ENCODE measurements at places on chromosomes 13 and 19.

DNA sequence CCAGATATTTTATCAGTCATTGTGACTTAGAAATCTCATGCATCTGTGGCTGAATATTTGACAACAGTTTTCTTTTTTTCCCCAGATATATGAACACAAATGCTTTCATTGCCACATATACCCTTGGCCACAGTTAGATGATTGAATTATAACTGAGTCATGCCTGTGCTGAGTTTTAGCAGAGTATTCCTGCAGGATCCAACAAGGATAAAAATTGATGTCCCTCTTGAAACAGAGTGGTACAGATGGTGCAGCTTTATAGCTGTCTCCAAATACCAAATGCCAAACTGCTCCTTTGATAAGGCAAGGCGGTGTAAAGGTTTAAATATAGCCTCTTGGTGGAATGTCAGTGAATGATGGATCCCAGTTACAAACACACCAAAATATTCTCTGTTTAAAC, 428.5 kb downstream of the GPC6 start:
- H3K4me1 ChIP-seq = no peaks in the 10 kb centered on the region
- no peak for DNase-seq
- H3K27ac ChIP-seq = no peak overlapping the region
- H3K4me3 ChIP-seq = no peak overlapping the region
- H3K27me3 ChIP-seq = no peaks in the 10 kb centered on the region

- peak overlapping the region; percentile 37 for H3K4me3 ChIP-seq
- DNase-seq = peak; percentile 94
- H3K27ac ChIP-seq = peak overlapping the region; percentile 74
- no peaks in the 10 kb centered on the region for H3K4me1 ChIP-seq
Measured at GRCh38 chr19:15452111-15453047, 2.6 kb upstream of the WIZ start.

- no peaks in the 10 kb centered on the region for H3K4me1 ChIP-seq
- H3K36me3 ChIP-seq = no peaks in the 10 kb centered on the region
- no peaks in the 10 kb centered on the region for H3K27me3 ChIP-seq
- no peak overlapping the region for H3K27ac ChIP-seq
- no peak overlapping the region for H3K4me3 ChIP-seq
- DNase-seq = no peak
Measured at GRCh38 chr13:85864963-85865530, 65.8 kb upstream of the SLITRK6 start.

DNA sequence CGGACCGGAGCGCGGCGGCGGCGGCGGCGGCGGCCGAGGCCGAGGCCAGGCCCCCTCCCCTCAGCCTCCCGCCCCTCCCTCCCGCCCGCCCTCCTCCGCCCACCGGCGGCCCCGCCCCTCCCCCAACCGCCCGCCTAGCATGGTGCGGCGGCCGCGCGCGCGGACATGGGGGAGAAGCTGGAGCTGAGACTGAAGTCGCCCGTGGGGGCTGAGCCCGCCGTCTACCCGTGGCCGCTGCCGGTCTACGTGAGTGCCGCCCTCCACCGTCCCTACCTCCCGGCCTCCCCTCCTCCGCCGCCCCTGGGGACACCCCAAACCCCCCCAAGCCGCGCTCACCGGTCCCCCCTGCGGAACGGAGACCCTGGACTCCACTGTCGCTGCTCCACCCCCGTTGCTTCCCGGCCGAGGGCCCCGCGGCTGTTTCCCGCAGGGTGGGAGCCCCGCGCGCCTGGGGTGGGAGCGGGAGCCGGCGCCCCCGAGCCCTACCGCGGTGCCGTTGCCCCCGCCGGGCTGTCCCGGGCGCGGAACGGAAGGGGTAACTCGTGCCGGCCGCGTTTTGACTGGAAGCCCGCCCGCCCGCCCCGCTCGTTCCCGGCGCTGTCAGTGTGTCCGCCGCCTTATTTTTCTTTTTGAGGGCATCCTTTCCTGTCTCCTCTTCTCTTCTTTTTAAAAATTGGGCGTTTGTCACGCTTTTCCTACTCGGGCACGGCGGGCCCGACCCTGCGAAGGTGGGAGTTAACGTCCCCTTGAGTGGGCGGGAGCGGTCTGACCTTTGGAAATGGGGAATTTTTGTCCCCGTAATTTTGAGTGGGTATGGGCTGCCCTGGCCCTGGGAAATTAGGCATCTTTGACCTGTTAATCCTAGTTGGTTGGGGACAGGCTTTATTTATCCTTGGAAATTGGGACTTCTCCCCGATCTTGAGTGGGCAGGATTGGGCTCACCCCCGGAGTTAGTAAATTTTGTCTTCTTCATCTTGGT, 576 bp downstream of the DOT1L start:
- H3K4me1 ChIP-seq = peaks cover 10% of the 10 kb centered on the region
- H3K27me3 ChIP-seq = no peaks in the 10 kb centered on the region
- DNase-seq = peak; percentile 63

DNA sequence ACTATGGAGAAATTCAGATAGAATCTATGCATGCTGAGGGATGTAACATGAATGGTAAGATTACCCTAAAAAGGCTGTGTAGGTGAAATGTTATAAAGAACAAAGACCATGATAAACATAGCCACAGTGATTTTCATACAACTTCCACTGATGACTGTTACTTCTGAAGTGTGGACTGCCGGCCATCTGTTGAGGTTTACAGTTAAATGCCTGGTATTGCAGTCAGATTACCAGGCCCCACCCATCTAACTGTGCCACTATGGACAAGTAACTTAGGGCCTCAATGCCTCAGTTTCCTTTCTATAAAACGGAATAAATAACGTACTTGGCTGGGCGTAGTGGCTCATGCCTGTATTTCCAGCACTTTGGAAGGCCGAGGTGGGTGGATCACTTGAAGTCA, 395.6 kb downstream of the KLF12 start:
- H3K27me3 ChIP-seq = no peaks in the 10 kb centered on the region
- no peaks in the 10 kb centered on the region for H3K4me1 ChIP-seq
- H3K36me3 ChIP-seq = no peaks in the 10 kb centered on the region
- H3K4me3 ChIP-seq = no peak overlapping the region

DNA sequence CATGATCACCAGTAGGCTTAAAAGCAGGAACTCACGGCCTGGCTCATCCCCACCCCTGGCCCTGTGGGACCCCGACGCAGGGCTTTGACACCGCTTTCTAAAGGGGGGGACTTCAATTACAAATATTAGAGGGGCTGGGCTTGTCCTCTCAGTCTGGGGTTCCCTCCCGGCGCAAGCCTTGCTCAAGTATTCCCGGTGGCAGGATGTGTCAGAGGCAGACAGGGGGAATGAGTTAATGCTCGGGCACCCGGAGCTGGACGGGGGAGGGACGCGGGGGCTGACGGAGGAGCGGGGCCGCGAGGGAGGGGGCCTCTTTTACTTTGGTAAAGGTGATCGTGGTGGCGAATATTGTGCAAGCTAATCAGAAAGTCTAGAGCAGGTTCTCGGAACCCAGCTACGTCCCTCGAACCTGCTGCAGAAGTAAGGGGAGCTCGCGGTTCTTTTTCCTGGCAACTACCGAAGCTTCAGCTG, 1.1 kb downstream of the FGF14 start:
- no peaks in the 10 kb centered on the region for H3K36me3 ChIP-seq
- peak overlapping the region; percentile 34 for H3K4me3 ChIP-seq

- no peak overlapping the region for H3K4me3 ChIP-seq
- no peaks in the 10 kb centered on the region for H3K36me3 ChIP-seq
- no peak for DNase-seq
- H3K27me3 ChIP-seq = no peaks in the 10 kb centered on the region
- H3K27ac ChIP-seq = no peak overlapping the region
Measured at GRCh38 chr13:35554972-35555623, 78.6 kb upstream of the MAB21L1 start.

DNA sequence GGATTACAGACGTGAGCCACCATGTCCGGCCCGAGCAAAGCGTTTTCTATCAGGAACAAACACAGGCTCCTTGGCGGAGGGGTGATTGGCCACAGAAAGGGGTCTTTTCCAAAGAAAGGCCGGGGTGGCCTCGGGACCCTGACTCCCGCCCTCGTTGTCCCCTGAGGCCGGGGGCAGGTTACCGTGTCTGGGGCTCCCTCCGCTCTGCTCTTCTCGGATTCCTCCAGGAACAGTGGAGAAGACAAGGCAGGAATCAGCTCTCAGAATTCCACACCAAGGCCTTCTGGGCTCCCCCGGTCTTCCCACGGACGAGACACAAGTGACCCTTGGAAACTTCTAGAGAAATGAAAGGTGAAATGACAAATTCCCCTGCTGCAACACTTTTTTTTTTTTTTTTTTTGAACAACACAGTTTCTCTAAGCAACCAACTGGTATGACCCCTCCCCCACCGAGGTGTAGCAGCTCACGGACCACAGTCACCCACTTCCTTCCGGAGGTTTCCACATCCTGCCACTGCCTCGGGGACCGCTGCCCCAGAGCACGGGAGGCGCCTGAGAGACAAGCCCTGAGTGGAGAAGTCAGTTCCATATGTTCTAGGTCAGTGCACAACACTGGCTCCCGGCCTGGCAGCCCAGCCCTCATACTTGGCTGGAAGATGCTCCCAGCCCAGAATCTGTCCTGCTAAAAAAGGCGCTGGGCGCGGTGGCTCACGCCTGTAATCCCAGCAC, 11.0 kb downstream of the MOB3A start:
- DNase-seq = no peak
- H3K27ac ChIP-seq = no peak overlapping the region
- H3K4me1 ChIP-seq = no peaks in the 10 kb centered on the region
- H3K27me3 ChIP-seq = no peaks in the 10 kb centered on the region
- no peak overlapping the region for H3K4me3 ChIP-seq

- peak overlapping the region; percentile 36 for H3K4me3 ChIP-seq
- no peaks in the 10 kb centered on the region for H3K36me3 ChIP-seq
- peak; percentile 59 for DNase-seq
Measured at GRCh38 chr19:4064149-4064495, 2.6 kb downstream of the ZBTB7A start.

DNA sequence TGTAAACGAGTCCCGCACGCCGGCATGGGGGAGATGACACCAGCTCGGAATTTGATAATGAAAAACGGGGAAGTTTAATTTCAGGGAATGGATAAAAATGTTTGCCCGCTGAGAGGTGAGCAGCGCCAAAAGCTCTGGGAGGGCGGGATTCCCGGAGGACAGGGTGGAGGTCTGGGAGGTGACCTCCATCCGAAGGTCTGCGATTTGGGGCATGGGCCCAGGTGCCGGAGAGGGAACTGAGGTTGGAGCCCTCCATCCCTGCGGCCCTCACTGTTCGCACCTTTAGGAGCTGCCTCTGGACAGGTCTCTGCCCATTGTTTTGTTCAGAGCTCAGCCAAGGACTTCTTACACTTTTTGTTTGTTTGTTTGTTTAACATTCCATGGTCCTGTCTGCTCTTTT, 129.8 kb downstream of the URI1 start:
- H3K36me3 ChIP-seq = no peaks in the 10 kb centered on the region
- H3K27me3 ChIP-seq = no peaks in the 10 kb centered on the region
- H3K4me3 ChIP-seq = no peak overlapping the region
- no peak for DNase-seq
- H3K4me1 ChIP-seq = no peaks in the 10 kb centered on the region

DNA sequence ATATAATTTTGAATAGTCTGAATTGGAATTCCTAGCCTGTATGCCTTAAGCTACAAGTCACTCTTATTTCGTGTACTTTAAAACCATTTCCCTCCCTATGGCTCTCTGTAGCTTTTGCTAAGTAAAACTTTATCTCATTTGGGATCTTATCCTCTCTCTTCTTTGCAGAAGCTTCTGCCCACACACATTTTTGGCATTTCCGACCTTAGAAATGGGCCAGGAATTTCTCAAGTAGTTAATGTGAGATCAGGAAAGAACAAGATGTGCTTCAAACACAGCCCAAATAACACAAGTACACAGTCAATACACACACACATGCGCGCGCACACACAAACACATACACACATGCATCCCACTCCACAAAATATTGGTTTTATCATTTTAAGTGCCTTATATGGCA, 931.0 kb upstream of the MIR17HG start:
- no peaks in the 10 kb centered on the region for H3K4me1 ChIP-seq
- H3K27ac ChIP-seq = no peak overlapping the region
- no peak overlapping the region for H3K4me3 ChIP-seq

DNA sequence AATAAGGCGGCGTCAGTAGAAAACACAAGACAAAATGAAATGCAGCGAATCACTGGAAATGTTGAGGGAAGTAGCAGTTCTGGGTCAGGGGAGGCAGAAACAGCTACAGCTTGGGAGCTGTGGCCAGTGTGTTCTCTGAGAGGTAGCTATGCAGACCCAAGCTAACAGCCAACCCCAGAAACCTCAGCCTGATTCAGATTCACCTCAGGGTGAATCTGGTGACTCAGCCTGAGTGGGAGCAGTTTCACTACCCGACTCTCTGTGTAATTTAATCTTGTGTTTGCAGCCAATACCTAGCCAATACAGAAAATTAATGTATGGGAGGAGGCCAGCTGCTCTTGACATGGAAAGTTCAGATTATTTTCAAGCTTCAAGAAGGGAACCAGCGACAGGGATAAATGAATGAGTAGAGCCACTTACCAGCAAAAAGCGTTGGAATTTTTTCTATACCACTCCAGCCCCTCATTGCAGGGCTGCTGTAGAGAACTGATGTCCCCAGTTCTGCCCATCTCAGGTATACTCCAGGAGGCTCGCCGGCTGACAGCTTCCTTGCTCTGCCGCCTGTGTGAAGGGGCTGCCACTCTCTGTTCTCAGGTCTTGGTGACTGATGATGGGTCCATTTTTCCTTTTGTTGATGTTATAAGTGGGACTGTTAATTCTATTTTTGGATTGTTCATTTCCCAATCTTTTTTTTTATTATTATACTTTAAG, 8.9 kb downstream of the IGFL3 start:
- H3K27me3 ChIP-seq = no peaks in the 10 kb centered on the region
- H3K36me3 ChIP-seq = no peaks in the 10 kb centered on the region
- H3K4me1 ChIP-seq = no peaks in the 10 kb centered on the region
- H3K4me3 ChIP-seq = no peak overlapping the region
- H3K27ac ChIP-seq = peak overlapping the region; percentile 74
- DNase-seq = peak; percentile 50

- peaks cover 4% of the 10 kb centered on the region for H3K4me1 ChIP-seq
- no peak overlapping the region for H3K4me3 ChIP-seq
- H3K27me3 ChIP-seq = no peaks in the 10 kb centered on the region
- no peak for DNase-seq
- no peaks in the 10 kb centered on the region for H3K36me3 ChIP-seq
Measured at GRCh38 chr19:14401468-14402195, 17.5 kb downstream of the DDX39A start.

- H3K27me3 ChIP-seq = no peaks in the 10 kb centered on the region
- DNase-seq = peak; percentile 25
- H3K4me3 ChIP-seq = no peak overlapping the region
- no peaks in the 10 kb centered on the region for H3K36me3 ChIP-seq
- H3K4me1 ChIP-seq = no peaks in the 10 kb centered on the region
Measured at GRCh38 chr13:48125794-48126228, 30.9 kb upstream of the MED4 start.
